Astrocyte (in vitro differentiated cells and primary cell): ENCODE measurements at places on chromosomes 2 and 18. TPM values are rescaled to one million over a fixed set of nuclear protein-coding genes. Genes with fewer than 3 reads are reported as not detected.

The SIX3 gene
- total RNA-seq: 0.48 and 1.7 TPM in 2 replicates

The SKA1 gene
- total RNA-seq: 1.2 and 2.6 TPM in 2 replicates

The IL36RN gene
- total RNA-seq: 0.14 TPM in 1 of 2 replicates, not detected in the other

The KLF11 gene
- 9.6 and 9.8 TPM in 2 replicates for total RNA-seq

The VWA3B gene
- total RNA-seq: not detected in 2 replicates

The CD8B2 gene
- not detected in 2 replicates for total RNA-seq

The NT5C1B gene
- total RNA-seq: not detected in 2 replicates

The LONRF2 gene
- 0.45 and 0.62 TPM in 2 replicates for total RNA-seq

The USP14 gene
- 95.6 and 102 TPM in 2 replicates for total RNA-seq

The SEPTIN10 gene
- total RNA-seq: 76.3 and 90.8 TPM in 2 replicates

The INPP5D gene
- total RNA-seq: 8.9 and 14.7 TPM in 2 replicates

The CPLX4 gene
- total RNA-seq: not detected in 2 replicates

The SERPINB10 gene
- not detected in 2 replicates for total RNA-seq

The ENOSF1 gene
- total RNA-seq: 14.4 and 15.2 TPM in 2 replicates

The CROCC2 gene
- total RNA-seq: not detected in 2 replicates

The ANKRD30B gene
- not detected in 2 replicates for total RNA-seq

GRCh38 chr2:152389483-152389882 is 54.5 kb downstream of the FMNL2 start:
- no peak overlapping the region for H3K4me3 ChIP-seq
- no peak overlapping the region for H3K27ac ChIP-seq
- H3K27me3 ChIP-seq: no peaks in the 10 kb centered on the region
- DNase-seq: no peak
- H3K36me3 ChIP-seq: no peaks in the 10 kb centered on the region
- H3K4me1 ChIP-seq: no peaks in the 10 kb centered on the region

DNA sequence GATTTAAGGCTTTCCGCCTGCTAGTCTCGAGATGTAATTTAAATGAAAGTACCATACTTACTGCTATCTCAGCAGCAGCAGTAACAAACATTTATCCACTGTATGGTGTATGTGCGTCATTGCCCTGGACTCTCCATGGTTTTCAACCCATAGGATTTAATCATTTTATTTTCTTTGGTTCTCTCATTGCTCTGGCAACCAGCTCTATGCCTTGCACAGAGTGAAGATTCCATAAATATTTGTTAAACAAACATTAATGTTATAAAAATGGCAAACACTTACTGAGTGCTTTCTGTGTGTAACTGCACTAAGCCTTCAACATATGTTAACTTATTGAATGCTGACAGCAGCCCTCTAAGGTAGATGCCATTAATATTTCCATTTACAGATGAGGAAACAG is 1.3 kb upstream of the LMAN1 start:
- H3K4me1 ChIP-seq: peaks cover 12% of the 10 kb centered on the region
- no peak overlapping the region for H3K27ac ChIP-seq
- peaks cover 4% of the 10 kb centered on the region for H3K36me3 ChIP-seq
- H3K27me3 ChIP-seq: peaks cover 4% of the 10 kb centered on the region
- no peak overlapping the region for H3K4me3 ChIP-seq

DNA sequence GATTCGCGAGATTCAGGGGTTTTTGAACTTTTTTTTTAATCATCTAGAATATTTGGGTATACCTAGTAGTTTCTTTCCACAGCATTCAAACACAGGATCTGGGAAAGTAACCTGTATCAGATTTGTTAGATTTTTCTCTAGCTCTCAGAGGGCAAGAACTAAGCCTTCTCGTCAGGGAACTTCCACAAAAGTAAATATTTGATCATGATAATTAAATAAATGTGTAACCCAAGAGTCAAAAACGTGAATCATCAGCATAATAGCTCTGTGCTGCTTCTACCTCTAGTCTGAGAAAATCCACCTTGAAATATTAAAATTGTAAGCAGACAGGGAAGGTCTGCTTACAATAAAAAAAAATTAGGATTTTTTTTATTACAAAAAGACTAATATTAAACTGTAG is 225.7 kb upstream of the SPOPL start:
- H3K36me3 ChIP-seq: no peaks in the 10 kb centered on the region
- H3K4me1 ChIP-seq: peaks cover 12% of the 10 kb centered on the region
- H3K27me3 ChIP-seq: no peaks in the 10 kb centered on the region

GRCh38 chr2:104043864-104044263 is 810.1 kb upstream of the POU3F3 start:
- no peak overlapping the region for H3K4me3 ChIP-seq
- no peak overlapping the region for H3K27ac ChIP-seq
- no peaks in the 10 kb centered on the region for H3K27me3 ChIP-seq
- no peaks in the 10 kb centered on the region for H3K4me1 ChIP-seq
- H3K36me3 ChIP-seq: no peaks in the 10 kb centered on the region

- H3K36me3 ChIP-seq: no peaks in the 10 kb centered on the region
- peaks cover 24% of the 10 kb centered on the region for H3K4me1 ChIP-seq
- H3K4me3 ChIP-seq: no peak overlapping the region
Observed at GRCh38 chr2:216714376-216714775, 19.0 kb upstream of the IGFBP5 start.

DNA sequence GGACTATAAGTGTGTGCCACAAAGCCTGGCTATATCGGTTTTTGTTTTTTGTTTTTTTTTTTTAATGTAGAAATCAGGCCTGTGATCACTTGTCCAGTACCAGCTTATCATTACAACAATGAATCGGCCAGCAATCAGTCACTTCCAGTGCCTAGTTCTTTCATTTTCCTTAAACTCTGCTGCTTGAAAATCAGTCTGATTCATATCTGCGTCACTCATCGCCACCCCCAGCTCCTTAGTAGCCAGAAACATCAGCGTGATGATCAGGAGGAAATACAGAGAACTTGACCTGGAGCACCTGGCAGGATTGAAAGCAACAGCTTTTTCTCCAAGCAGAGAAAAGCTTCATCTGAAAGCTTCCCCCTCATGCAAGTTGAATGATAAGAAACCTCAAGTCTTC is 75.4 kb downstream of the SPTBN1 start:
- H3K4me3 ChIP-seq: no peak overlapping the region
- peak overlapping the region; percentile 76 for H3K27ac ChIP-seq
- peaks cover 31% of the 10 kb centered on the region for H3K4me1 ChIP-seq
- DNase-seq: peak; percentile 89
- H3K27me3 ChIP-seq: no peaks in the 10 kb centered on the region
- peaks cover 11% of the 10 kb centered on the region for H3K36me3 ChIP-seq

DNA sequence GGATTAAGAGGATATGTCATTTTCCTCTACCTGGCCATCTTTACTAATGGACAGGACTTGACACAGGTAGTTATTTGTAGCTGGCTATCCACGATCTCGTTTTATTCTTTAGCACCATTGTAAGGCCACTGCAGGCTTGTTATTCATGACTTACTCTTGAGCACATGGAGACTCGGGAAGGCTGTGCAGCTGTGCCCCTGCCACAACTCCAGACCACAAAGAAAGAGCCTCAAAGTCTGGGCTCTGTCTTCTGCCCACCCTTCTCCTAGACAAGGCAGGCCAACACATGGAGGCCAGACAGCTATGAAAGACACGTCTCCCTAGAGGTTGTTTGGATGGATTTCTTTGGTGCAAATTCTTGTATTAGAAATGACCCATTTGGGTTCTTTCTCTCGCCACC is 133.8 kb downstream of the NAPG start:
- H3K4me1 ChIP-seq: no peaks in the 10 kb centered on the region
- no peaks in the 10 kb centered on the region for H3K36me3 ChIP-seq
- no peaks in the 10 kb centered on the region for H3K27me3 ChIP-seq

DNA sequence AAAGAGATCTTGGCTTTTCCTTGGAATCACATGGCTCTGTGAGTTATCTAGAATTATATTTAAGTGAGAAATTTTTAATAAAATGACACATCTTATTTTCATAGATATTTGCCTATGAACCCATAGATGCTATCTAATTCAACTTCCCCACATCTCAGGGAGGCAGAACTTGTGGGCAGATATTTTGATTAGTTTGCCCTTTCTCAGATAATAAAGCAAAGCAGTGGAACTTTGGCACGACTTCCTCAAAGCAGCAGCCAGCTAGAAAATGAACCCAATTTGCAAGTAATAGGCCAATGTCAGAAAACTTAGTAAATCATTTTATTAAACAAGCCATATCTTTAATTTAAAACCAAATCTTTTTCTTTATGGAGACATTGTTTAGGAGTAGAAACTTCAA is 32.7 kb downstream of the RAB27B start:
- no peaks in the 10 kb centered on the region for H3K36me3 ChIP-seq
- H3K27me3 ChIP-seq: no peaks in the 10 kb centered on the region
- H3K4me3 ChIP-seq: no peak overlapping the region
- no peak for DNase-seq

GRCh38 chr2:1605102-1606045 is 138.9 kb downstream of the PXDN start:
- H3K27ac ChIP-seq: peak overlapping the region; percentile 63
- H3K36me3 ChIP-seq: no peaks in the 10 kb centered on the region

- H3K4me1 ChIP-seq: no peaks in the 10 kb centered on the region
- no peak overlapping the region for H3K27ac ChIP-seq
- DNase-seq: no peak
- H3K4me3 ChIP-seq: no peak overlapping the region
- H3K36me3 ChIP-seq: no peaks in the 10 kb centered on the region
Observed at GRCh38 chr2:64470071-64470470, 16.1 kb downstream of the LGALSL start.

DNA sequence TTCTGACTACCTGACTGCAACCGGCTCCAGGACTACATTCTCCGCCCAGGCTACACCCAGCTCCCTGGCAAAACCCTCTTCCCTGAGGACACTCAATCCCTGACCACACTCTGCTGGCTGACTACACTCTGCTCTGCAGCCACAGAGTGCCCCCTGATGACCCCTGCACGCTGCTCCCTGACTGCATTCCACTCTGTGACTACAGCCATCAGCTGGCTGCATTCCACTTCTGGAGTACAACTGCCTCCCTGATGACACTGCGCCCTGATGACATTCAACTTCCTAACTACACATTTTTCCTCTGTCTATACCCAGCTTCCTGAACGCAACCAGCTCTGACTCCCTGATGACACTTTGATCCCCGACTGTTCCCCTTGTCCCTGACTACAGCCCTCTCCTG is 71.3 kb upstream of the NRXN1 start:
- H3K27ac ChIP-seq: no peak overlapping the region
- peak; percentile 51 for DNase-seq
- H3K36me3 ChIP-seq: no peaks in the 10 kb centered on the region
- H3K4me1 ChIP-seq: peaks cover 5% of the 10 kb centered on the region
- H3K27me3 ChIP-seq: no peaks in the 10 kb centered on the region

GRCh38 chr2:149860276-149860921 is 272.8 kb upstream of the MMADHC start:
- peak overlapping the region; percentile 36 for H3K27ac ChIP-seq
- peaks cover 18% of the 10 kb centered on the region for H3K4me1 ChIP-seq
- H3K27me3 ChIP-seq: no peaks in the 10 kb centered on the region
- H3K36me3 ChIP-seq: no peaks in the 10 kb centered on the region
- no peak overlapping the region for H3K4me3 ChIP-seq

DNA sequence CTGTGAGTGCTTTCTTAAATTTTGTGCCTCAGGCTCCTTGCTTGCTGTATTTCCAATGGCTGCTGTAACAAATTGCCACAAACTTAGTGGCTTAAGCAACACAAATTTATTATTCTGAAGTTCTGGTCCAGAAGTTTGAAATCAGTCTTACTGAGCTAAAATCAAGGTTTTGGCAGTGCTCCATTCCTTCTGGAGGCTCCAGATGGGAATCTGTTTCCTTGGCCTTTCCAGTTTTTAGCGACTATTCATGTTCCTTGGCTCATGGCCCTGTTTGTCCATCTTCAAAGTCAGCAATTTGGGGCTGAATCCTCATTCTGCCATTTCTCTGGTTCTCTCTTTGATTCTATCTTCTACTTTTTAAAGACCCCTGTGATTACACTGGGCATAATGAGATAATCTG is 31.8 kb downstream of the STRADB start:
- peaks cover 2% of the 10 kb centered on the region for H3K36me3 ChIP-seq
- DNase-seq: no peak
- H3K4me1 ChIP-seq: no peaks in the 10 kb centered on the region
- no peak overlapping the region for H3K4me3 ChIP-seq
- H3K27me3 ChIP-seq: no peaks in the 10 kb centered on the region

- H3K27ac ChIP-seq: no peak overlapping the region
- no peaks in the 10 kb centered on the region for H3K4me1 ChIP-seq
- no peak overlapping the region for H3K4me3 ChIP-seq
- DNase-seq: no peak
Observed at GRCh38 chr2:101897301-101897700, 94.5 kb upstream of the IL1R2 start.

DNA sequence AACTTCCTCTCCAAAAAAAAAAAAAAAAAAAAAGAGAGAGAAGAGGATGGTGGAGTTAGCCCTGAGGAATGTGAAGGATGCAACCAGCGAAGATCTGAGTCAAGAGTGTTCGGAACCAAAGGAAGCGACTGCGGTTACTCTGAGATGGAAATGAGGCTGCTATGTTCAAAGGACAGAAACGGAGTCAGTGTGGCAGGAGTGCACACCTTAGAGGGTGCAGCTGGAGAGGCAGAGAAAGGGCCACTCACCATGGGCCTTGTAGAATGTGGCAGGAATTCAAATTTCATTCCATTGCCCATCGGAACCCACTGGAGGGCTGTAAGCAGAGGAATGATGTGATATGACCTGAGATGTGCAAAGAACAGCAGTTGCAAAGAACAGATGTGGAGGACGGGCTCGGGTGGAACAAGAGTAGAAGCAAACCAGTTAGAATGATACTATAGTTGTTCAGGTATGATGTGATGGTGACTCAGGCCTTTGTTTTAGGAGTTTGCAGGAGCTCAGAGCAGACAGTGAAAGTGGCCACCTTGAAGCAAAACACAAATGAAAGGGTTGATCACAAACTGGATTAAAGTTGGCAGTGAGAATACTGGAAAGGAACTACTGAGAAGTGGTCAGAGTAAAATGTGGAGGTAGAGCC is 22.6 kb downstream of the ITGA6 start:
- peaks cover 15% of the 10 kb centered on the region for H3K4me1 ChIP-seq
- DNase-seq: peak; percentile 66
- H3K36me3 ChIP-seq: no peaks in the 10 kb centered on the region
- H3K27ac ChIP-seq: no peak overlapping the region

DNA sequence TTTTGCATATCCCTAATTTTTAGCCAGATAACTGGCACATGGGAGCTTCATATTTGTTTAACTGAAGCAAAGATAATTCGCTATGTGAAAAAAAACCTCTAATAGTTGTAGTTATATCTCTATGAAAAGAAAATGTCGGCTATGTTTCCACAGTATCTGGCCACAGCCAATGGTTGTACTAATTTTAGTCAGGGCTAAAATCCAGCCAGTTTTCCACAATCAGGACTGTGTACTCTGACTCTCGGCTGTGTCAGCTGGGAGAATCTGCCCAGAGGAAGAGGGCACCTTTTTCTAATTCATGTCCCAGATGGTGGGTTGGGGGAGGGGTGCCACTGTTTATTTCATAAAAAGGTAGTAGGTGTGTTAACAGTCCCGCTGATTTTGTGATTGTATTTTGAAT is 38.8 kb downstream of the STRADB start:
- H3K27me3 ChIP-seq: no peaks in the 10 kb centered on the region
- H3K27ac ChIP-seq: no peak overlapping the region
- H3K36me3 ChIP-seq: no peaks in the 10 kb centered on the region
